Fibroblast of upper back skin (primary cell): ENCODE measurements at places on chromosomes 7 and 10.

- no peak for DNase-seq
Measured at GRCh38 chr10:1126461-1126860, 70.3 kb downstream of the WDR37 start.

GRCh38 chr7:24478137-24478655 is 95.1 kb upstream of the PALS2 start:
- DNase-seq: no peak

GRCh38 chr10:8473205-8473604 is 418.7 kb downstream of the GATA3 start:
- no peak for DNase-seq

DNA sequence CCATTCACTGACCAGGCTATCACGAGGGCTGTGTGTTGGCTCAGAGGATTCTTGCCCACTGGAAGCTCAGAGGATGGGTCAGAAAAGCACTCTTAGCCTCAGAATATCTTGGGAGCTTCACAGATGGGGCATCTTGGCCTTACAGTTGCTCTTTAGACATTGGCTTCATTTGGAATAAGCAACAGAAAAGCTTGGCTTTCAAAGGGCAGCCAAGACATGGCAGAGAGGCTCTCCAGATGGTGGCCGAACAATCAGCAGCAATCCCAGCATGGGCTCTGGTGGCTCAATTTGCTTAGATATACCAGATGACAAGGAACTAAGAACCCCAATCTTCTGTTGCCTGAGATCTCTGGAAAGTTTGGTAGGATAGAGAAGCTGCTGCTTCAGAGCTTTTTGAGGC is 446.2 kb downstream of the ADRA2A start:
- DNase-seq: no peak

GRCh38 chr7:77335581-77335980 is 80.6 kb downstream of the GSAP start:
- DNase-seq: no peak

DNA sequence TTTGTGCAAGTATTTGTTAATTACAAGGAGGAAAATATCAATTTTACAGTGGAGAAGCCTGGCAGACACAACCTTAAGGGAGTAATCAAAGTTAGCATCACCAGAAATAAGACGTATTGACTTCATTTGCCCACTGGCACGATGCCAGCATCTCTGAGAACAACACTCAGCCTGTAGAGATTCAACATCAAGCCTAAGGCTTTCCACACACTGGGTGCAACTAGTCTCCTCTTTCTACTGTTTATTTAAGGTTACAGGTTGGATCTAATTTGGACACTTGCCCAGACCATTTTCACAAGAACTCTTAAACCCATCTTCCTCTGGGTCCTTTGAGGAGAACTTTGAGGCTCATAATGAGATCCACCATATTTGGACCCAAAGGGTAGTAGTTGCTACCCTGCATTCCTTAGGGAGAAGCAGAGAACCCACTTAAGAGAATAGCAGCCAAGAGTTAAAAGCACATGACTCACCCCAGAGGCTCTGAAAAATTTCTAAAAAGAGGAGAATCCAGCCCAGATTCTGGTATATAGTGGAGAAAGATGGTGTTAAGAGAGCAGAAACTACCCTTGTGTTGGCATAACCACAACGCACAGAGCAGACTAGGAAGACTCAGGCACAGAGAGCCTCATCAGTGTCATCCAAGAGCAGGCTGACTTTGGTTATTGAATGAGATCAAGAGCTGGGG is 97.3 kb downstream of the CCDC71L start:
- peak; percentile 40 for DNase-seq
